Activated gamma-delta T cell treated with Interleukin-2 at 50 U/mL for 16 hours (primary cell): ENCODE measurements at places on chromosomes 1 and 21.

- DNase-seq, result no peak
Measured at GRCh38 chr1:202586018-202586821, 124.0 kb downstream of the SYT2 start.

- peak; percentile 81 for DNase-seq
Measured at GRCh38 chr1:10909697-10910680, 102.5 kb upstream of the TARDBP start.

DNA sequence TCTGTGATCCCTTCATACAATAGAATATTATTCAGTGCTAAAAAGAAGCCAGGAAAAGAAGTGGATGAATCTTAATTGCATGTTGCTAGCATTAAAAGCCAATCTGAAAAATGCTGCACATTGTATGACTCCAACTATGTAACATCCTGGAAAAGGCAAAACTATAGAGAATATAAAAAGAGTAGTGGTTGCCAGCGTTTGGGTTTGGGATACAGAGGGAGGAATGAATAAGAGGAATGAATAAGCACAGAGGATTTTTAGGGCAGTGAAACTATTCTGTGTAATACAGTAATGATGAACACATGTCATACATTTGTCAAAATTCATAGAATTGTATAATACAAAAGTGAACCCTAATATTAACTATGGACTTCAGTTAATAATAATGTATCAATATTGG is 42.5 kb downstream of the GPR88 start:
- no peak for DNase-seq

DNA sequence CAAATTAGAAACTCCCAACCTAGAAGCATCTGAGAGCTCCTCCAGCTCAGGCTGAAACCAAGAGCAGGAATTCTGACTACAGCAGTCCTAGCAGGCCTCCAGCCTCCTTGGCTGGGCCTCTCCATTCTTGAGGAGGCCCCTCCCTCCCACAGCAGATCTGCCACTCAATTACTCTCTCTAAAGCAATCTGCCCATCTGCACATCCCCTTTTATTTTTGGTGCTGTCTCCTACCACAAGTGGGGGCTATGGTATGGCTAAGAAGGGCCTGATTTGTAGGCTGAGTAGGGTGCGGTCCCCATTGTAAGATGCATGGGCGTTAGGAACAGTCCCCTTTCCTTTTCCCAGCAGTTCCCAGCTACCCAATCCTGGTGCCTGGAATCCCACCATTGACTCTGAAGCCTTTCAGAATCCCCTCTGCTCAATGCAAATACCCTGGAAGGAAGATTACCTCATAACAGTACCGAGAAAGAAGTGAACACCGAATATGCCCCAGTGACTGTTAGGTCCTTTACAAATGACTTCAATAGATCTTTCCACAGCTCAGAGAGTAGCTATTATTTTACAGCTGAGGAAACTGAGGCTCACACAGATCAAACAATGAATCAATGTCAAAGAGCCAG is 11.6 kb upstream of the TTC39A start:
- no peak for DNase-seq

GRCh38 chr1:152003846-152004442 is 10.3 kb upstream of the S100A10 start:
- DNase-seq, result no peak
